ENCODE measurements at places on chromosomes 16 and 17.

GRCh38 chr17:39080421-39081078, 70.9 kb downstream of the PLXDC1 start:
- DNase-seq, result no peak

DNA sequence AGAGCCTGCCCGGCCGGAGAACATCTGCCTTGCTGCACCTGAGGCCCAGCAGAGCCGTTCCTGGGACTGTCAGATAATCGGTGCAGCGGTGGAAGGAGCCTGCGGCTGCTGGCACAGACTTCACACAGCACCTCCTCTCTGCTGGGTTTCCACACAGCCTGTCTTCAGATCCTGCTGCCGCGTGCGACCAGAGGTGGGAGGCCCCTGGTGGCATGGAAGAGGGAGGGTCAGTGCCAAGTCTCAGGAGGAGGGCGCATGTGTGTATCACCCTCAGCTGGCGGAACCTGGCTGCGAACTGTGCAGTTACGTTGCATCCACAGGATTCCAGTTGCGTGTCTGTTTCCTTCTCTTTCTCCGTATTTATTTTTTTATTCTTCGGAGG, 3.3 kb downstream of the CDK5R1 start:
- no peak for DNase-seq

DNA sequence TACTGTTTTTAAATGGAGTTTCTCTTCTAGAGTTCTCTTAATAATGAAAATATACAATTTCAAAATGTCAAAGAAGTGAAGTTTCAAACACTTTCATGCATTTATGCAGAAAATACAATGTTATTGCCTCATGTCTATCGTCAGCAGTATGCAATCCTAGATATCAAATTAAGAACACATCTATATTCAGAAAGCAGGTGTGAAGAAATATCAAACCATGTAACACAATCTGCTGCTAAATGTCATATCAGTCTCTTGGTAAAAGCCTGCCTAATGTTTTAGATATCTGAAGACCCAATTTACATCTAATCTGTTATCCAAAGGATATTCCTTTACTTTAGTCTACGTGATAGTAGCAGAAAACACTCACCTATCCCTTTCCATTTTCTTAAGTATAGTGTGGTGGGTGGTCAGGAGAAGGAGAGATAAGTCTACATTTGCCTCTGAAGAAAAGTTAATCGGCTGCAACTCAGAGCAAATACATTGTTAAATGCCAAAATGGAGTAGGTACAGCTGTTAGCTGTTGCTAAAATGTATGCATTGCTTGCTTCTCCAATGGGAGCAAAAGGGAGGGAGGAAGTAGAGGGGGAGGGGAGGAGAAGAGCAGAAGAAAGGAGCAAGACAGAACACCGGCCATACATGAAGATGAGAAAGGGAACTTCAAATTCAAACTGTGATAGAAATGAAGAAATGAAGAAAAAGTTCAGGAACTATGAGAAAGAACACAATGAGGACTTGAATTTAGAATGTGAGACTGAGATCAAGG, 64.9 kb downstream of the ITFG1 start:
- DNase-seq, result no peak

GRCh38 chr16:55500530-55501011, 8.3 kb upstream of the LPCAT2 start:
- DNase-seq, result peak; percentile 60

DNA sequence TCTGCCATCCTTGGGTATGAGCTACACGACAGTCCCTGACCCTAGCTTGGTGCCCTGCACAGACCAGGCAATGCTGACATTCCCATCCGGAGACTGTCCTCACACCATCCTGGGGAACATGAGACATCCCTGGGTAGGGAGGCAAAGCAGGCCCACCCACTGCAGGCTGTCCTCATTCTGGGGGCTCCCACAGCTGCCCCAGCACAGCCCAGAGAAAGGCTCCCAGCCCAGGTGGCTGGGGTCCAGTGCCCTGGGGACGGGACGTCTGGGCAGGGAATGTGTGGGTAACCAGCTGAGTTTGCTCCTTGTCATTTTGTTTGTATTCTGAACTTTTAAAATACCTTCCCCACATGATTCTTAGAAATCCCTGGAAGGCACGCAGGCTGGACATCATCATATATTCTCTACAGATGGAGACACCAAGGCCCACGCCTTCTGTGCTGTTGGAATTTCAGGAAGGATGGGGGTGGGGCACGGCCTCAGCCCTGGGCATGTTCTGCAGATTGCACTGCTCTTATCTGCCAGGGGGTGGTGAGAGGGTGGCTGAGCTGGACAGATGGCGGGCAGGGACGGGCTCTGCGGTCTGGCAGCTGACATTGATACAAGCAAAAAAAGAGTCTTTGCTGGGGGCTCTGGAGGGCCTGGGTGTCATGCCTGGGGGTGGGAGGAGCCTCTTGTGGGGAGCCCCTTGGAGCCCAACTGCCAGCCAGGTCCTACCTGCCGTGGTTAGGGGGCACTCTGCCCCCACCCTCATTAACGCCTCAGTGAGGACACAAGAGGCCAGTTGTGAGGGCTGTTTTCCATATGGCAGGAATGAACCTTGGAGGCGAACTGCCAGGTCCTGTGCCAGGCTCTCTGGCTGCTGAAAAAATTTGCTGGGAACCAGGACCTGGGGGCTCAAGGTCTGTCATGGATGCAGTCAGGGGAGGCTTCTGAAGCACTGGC, 28.4 kb downstream of the LRRC75A start:
- DNase-seq, result no peak

GRCh38 chr17:73278465-73279453, 17.1 kb upstream of the CPSF4L start:
- DNase-seq, result no peak

- no peak for DNase-seq
Observed at GRCh38 chr17:18951941-18952842, at the start of gene SLC5A10. Gene SLC5A10, plus strand, starts transcription at chr17:18952165. Its CDS starts 41 bp downstream, at chr17:18952206.

- DNase-seq, result no peak
Observed at GRCh38 chr17:72970797-72971196, 121.7 kb downstream of the SLC39A11 start.

- no peak for DNase-seq
Observed at GRCh38 chr16:11780991-11781680, 15.9 kb downstream of the ZC3H7A start.

All from astrocyte of the spinal cord (primary cell).